Immature natural killer cell (primary cell): ENCODE measurements at places on chromosomes 12 and 14.

DNA sequence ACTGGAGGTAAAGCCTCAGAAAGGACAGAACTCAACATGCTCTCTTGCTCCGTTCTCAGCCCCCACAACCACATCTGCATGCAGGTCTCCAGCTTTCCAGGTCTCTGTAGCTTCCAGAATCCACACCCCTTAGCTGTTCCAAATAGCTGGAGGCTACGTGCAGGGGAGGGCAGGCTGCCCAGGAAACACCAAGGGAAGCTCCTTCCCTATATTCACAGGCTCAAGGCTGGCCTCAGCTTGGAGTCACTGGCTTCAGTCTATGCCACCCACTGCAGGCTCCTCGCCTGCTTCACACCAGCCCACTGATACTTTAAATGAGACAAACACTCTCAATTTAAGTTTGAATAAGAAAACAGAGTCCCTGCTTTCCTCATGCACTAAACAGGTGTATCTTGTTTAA lies 73.3 kb downstream of the ASCL4 start:
- DNase-seq: no peak

DNA sequence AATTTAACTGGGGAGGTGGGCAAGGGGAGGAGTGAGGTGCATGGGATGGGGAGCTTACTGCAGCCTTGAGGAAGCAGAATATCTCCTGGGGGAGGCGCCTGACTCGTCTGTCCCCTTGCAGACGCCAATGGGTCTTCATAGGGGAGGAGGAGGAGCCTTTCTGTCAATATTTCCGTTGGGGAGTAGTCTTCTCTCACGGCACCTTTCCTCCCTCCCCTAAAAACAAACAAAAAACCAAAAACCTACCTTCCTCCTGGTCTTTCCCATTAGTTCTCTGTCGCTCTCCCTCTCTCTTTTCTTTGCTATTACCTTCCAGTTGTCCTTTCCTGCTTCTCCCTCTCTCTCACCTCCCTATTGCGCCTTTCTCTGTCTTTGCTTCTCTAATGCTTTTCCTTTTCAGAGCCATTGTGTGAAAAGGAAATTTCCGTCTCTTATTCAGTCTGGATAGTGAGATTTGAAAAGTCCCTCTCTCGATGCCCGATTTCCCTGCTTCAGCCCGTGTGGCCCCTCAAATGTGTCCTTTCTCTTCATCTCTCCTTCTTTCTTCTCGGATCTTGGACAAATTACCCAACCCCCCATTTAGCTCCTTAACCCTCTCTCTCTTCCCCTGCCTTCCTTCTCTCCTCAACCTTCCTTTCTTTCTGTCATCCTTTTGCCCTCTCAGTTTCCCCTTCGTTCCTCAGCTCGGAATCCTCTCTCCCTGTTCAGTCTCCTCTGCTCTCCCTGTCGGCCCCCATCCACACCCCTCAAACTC lies 5.9 kb downstream of the GPR84 start:
- no peak for DNase-seq

- no peak for DNase-seq
Observed at GRCh38 chr12:71865166-71865713, 25.7 kb downstream of the TBC1D15 start.

- DNase-seq: no peak
Observed at GRCh38 chr12:58378028-58378427, 436.7 kb downstream of the ATP23 start.

GRCh38 chr14:90577661-90578282 lies 180.9 kb downstream of the CALM1 start:
- no peak for DNase-seq
